ENCODE measurements at places on chromosomes 13 and 19.

GRCh38 chr13:20174656-20175405 is 14.0 kb upstream of the GJA3 start:
- peak; percentile 53 for DNase-seq

- DNase-seq = peak; percentile 42
Measured at GRCh38 chr13:52809310-52809769, 39.1 kb downstream of the PCDH8 start.

DNA sequence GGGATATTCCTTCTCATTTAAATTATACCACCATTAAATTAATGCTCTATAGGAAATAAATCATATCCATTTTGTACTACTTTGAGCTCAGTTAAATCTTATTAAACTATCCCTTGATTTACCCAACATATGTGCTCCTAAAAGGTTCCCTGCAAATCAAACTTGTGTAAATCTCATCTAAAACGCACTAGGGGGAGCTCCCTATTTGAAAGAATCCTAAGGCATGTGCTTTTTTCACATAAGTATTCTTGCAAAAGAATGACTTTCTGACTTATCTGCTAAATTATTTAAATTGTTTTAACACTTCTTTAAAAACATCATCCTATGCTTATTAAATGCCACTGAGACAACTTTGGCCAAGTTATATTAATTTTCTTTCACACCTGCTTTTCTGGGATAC is 7.9 kb downstream of the INTS6 start:
- DNase-seq = no peak

DNA sequence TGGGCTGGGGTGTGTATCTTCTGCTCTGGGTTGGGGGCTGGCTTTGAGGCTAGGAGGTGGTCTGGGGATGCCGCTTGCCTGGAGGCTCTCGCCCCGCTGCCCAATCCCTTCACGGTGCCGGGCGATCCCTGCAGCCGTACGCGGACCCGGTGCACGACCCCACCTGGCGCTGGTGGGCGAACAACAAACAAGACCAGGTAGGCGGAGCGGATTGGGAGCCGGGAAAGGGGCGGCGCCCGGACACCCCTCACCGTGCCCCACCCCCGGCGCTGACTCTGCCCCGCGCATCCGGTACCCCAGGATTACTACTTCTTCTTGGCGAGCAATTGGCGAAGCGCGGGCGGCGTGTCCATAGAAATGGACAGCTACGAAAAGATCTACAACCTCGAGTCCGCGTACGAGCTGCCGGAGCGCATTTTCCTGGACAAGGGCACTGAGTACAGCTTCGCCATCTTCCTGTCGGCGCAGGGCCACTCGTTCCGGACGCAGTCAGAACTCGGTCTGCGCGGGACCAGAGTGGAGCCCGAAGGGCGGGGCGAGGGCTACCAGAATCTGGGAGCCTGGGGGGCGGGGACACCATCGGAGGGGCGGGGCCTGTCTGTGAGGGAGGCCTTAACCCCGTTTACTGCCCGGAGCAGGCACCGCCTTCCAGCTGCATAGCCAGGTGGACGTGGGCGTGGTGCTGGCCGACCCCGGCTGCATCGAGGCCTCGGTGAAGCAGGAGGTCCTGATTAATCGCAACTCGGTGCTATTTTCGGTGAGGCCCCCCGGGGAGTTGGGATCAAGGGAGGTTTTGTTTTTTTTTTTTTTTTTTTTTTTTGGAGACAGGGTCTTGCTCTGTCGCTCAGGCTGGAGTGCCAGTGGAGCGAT is 12.1 kb upstream of the PSMD8 start:
- DNase-seq = peak; percentile 77

DNA sequence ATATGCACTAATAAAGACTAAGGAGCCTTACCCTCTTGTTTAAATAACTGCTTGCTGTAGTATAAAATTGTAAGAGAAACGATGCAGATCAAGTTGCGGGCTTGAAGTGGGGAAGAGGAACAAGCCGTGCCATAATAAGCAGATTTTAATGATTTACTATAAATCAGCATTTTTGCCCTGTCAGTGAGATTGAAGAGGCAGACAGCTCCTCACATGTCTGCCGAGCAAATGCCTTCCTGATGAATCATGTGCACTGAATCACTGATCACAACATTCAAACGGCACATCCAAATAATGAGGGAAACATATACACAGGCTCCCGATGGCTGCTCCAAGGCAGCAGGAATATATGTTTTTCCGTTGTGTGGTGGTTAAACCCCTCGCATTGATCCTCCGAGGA is 282.9 kb downstream of the TSHZ3 start:
- DNase-seq = no peak
